ENCODE measurements at places on chromosomes 13 and 19.

GRCh38 chr19:18051887-18052286, 34.8 kb downstream of the IL12RB1 start:
- DNase-seq: no peak

DNA sequence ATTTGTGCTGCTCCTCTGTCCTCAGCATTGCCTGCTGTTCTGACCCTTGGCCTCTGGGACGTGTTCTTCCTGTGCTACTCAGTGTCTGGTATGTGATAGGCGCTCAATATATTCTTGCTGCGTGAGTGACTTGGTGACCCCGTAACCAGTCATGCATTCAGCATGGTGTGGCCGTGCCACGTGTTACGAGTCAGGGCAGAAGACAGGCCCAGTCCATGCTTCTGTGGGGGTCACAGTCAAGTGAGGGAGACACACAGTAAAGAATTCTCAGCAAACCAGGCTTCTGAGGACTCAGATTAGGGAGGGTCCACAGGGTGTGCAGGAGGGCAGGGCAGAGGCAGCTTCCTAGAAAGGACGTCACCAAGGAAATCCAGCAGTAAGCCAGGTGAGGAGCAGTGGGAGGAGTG, 7.9 kb downstream of the PPP1R37 start:
- DNase-seq: peak; percentile 33

GRCh38 chr13:21338639-21339278, 120.3 kb downstream of the ZDHHC20 start:
- DNase-seq: no peak

GRCh38 chr19:2365201-2365970, 5.3 kb downstream of the TMPRSS9 start:
- no peak for DNase-seq

DNA sequence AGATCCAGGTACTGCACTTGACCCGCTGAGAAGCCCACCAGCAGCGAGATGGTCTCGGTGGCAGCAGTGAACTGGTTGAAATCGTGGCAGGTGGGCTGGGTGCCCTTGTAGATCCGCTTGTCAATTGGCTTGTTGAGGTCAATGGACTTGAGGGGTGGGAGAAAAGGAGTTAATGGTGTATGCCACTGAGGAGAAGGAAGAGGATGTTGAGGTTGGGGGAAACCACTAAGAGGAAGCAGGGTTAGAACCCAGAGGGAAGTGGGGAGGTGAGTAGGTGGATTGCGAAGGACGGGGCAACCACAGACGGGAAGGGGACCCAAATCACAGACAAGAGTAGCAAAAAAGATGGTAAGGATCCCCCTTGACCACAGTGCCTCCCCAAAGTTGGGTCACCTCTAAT, 1.7 kb downstream of the DMWD start:
- no peak for DNase-seq

DNA sequence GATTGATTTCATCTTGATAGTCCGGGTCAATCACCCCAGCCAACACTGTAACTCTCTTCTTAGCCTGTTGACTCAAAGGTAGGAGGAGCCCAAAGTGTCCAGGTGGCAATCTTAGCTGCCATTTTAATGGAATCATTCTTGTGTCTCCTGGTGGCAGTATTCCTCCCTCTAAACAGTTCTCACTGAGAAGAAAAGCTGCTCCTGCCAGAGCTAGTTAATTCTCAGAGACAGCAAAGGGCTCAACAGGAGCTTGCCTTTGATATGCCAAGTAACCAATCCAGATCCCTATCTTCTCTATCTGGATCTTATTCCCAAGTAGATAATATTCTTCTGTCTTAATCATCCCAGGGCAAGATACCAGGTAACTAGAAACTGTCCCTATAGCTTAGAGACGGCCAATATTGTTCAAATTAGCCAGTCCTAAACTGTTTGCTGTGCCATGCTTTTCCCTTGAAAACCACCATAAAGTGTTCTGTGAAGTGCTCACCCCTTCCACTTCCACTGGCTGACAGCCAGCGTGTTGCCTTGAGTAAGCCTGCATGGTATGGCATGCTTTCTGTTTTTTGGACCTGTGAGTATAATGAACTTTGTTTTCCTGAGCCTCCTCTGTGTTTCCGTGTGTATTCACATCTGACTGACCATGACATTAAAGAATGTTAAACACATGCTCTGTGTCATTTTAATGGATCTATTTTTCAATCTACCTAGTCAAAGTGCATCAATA, 463.7 kb upstream of the SLITRK5 start:
- no peak for DNase-seq

- no peak for DNase-seq
Measured at GRCh38 chr13:108728370-108728769, 99.0 kb downstream of the MYO16 start.

GRCh38 chr13:29546662-29547061, 48.8 kb downstream of the SLC7A1 start:
- no peak for DNase-seq

DNA sequence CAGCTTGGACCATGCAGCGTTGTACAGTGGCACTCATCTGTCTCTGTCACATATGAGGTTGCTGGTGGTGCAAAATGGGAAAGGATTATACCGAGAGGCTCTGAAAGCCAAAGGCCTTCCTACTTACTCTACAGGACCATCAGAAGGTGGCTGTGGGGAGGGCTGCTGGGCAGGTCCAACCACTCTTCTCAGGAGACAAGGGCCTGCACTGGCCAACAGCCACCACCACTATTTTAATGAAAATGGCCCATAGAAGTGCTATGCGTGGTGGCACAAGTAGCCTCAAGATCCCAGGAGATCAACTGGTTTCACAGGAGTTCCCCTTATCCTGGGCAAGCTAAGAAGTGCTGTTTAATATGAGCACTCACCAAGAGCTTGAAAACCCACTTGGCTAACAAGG, 52.3 kb downstream of the MRPL57 start:
- DNase-seq: no peak

- DNase-seq: peak; percentile 86
Measured at GRCh38 chr19:11293433-11294389, 2.2 kb upstream of the TSPAN16 start.

DNA sequence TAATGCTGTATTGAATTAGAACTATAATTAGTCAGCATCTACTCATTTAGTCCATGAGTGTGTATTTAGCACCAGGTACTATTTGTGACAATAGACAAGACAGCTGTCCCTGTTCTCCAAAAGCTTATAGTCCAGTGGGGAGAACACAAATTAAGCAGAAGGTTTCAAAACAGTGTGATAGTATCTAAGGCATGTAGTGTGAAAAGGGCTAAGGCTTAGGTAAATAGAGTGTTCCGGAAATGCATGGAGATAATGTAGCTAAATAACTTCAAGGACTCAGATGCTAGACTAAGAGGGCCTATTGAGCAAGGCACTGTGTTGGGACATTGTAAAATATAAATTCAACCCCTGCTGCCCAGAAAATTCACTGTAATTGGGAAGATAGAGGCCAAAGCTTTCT, 144.1 kb upstream of the MIR17HG start:
- DNase-seq: no peak

DNA sequence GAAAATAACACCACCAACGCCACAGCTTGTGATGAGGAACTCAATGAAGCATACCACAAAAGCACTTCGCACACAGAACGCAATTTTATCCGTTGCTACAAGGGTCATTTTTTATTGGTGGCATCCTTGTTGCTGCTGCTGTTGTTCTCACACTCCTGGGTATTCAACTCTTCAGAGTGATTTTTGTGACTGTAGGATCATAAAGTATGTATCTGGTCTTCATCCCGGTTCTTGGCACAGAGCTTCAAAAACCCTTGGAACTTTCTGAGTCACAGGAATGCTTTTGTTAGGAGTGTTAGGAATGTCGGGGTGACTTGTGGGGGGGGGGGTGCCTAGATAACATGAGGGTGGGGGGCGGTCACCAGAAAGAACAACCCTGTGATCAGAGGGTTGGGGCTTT, 108.4 kb downstream of the ZNF557 start:
- DNase-seq: no peak

GRCh38 chr13:107370015-107370785, 802.3 kb upstream of the ARGLU1 start:
- peak; percentile 83 for DNase-seq

DNA sequence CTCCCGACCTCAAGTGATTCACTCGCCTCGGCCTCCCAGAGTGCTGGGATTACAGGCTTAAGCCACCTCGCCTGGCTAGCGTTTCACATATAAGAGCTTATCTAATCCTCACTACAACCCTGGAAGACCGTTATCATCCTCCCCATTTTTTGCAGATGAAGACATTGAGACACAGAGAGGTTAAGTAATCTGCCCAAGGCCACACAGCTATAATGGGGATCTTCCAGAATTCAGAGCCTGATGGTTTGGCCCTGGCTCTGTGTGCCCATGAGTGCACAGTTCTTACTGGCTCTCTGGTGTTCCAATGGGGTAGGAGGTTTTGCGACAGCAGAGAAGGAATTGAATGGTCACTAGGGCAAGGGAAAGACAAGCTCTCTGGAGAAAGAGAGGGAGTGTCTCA, 16.8 kb upstream of the KCTD15 start:
- DNase-seq: no peak

DNA sequence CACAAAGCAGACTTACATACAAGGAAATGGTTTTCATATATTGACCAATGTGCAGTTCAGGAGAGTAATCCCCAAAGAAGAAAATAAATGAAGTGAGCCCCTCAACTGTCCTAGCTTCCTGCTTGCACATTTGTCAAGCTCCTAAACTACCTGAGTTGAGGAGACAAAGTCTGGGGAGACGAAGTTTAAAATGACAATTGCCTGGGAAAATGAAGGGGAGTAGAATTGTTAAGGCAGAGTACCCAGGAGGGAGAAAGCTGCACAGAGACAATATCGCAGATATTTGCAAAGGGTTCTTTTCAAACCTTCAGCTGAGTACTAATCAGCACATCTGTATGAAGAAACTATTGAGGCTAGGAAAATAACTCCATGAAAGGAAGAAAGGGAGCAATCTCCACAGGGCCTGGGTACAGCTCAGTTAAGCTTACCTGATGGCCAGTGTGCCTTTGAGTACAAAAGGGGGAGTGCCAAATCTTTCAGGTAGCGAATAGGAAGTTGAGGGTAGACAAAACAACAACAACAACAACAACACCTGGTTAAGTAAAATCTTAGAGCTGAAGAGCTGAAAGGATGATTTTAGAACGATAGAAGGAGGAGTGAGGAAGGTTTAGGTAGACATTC, 1700.1 kb upstream of the PRR20A start:
- DNase-seq: no peak

DNA sequence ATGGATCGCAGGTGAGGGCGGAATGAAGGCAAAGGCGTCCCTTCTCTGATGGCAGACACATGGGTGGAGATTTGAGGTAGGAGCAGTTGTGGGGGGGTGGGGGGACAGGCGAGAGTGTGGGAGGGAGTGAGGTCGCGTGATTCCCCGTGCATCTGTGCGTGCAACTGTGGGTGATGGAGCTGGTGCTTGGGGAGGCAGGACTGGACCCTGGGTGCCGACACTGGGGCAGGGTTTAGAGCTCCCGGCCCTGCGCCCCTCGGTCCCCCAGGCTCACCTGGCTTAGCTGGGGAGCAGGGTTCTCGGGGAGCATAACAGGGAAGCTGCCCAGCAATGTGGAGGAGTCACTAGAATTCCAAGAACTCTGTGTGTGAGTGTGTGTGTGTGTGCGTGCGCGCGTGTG, 3.4 kb downstream of the TMPRSS9 start:
- no peak for DNase-seq

GRCh38 chr19:45681391-45682015, 10.2 kb downstream of the SNRPD2 start:
- DNase-seq: peak; percentile 69

- DNase-seq: peak; percentile 59
Measured at GRCh38 chr19:13033819-13034611, 38.7 kb downstream of the NFIX start.

GRCh38 chr13:71055644-71056043, 811.4 kb downstream of the DACH1 start:
- DNase-seq: no peak

DNA sequence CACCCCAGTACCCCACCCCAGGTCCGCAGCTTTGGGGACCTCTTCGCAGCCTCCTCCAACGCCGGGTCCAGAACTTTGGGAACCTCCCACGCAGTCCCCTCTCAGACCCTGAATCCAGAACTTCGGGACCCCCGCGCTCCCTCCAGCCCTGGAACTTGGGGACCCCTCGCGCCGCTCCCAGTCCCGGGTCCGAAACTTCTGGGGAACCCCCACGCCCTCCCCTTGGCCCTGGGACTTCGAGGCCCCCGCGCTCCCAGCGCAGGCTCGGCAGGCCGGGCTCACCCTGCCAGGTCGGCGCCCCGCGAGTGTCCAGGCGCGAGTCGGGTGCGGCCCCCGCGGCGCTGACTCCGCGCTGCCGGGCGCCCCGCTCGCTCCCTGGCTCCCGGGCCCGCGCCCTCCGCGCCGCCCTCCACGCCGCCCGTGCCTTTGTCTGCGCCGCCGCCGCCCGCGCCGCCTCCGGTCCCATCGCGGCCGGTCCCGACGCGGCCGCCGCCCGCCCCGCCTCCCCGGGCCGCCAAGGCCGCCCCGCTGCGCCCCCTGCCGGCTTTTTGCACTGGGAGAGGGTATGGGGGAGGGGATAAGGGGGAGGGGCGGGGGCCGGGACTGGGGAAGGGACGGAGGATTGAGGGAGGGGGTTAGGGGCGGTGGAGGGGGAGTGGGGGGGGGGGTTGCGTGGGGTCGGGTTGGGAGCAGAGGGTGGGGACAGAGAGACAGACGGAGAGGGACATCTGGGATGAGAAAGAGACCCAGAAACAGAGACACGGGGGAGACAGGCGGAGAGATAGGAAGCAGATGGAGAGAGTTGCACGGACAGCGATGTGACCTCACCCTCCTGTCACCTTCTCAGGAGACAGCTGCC, at the start of gene HOMER3:
Gene HOMER3 (minus strand): TSS at position 449 of the 859 bp plus-strand sequence. CDS start 2,235 bp downstream, outside the sequence.
- peak; percentile 56 for DNase-seq

DNA sequence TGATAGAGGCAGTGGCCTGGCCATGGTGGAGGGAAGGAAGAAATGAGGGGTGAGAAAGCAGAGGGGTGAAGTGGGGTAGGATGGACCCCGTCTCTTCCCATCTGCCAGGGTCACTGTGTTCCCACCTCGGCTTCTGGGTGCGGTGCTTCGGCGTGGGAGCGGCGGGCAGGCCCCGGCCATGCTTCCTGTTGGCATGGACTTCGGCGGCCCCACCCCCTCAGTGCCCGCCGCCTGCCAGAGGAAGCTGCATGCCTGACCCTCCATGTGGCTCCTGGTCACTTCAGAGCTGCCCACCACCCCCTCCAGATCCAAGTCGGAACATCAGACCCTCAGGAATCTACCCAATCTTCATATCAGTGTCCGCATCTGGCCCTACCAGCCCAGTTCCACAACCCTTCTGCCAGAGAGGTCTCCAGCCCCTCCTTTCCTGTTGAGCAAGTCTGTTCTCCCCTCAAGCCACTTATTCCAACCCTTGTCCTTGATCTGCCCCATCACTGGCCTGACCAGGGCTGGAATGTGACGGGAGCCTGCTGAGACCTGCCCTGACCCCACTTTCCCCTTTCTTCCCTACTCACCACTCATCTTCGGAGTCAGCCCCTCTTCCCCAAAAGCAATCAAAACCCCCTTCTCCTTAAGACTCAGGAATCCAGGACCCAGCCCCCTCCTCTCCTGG, 1.5 kb downstream of the KCNN4 start:
- no peak for DNase-seq
